ENCODE measurements at places on chromosomes 1 and 21. TPM values are rescaled to one million over a fixed set of nuclear protein-coding genes. Genes with fewer than 3 reads are reported as not detected.
A peak's percentile ranks its signal among the peaks of the same experiment; 100 is the strongest.

GRCh38 chr1:235266325-235266724, 61.7 kb downstream of the ARID4B start:
- DNase-seq = no peak

BRINP3 gene
- total RNA-seq = 1.7 TPM

- peak; percentile 83 for DNase-seq
Observed at GRCh38 chr1:205977402-205978014, 25.7 kb downstream of the RAB7B start.

DNA sequence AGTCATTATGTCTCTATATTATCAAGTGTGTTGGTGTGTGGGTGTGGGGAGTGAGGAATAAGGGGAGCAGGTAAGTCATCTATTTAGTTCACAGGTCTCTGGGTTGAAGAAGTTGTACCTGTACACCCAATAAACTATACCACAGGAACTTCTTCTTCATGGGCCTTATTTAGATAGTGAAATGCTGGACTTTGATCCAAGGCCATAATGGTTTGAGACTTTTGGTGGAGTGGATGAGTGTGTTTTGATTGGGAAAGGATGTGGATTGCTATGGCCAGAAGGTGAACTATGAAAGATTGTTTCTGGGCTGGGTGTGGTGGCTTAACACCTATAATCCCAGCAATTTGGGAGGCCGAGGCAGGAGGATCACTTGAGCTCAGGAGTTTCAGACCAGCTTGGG, 7.0 kb upstream of the ZMYM6 start:
- DNase-seq = no peak

- DNase-seq = peak; percentile 1
Observed at GRCh38 chr1:43302721-43303470, 2.1 kb downstream of the TIE1 start.

GRCh38 chr1:7584157-7584556, 186.9 kb upstream of the VAMP3 start:
- DNase-seq = peak; percentile 19

TMEM59 gene
- 294 TPM for total RNA-seq

- DNase-seq = no peak
Observed at GRCh38 chr21:45592208-45592619, 50.0 kb upstream of the SLC19A1 start.

CDC42SE1 gene
- 102 TPM for total RNA-seq

DNA sequence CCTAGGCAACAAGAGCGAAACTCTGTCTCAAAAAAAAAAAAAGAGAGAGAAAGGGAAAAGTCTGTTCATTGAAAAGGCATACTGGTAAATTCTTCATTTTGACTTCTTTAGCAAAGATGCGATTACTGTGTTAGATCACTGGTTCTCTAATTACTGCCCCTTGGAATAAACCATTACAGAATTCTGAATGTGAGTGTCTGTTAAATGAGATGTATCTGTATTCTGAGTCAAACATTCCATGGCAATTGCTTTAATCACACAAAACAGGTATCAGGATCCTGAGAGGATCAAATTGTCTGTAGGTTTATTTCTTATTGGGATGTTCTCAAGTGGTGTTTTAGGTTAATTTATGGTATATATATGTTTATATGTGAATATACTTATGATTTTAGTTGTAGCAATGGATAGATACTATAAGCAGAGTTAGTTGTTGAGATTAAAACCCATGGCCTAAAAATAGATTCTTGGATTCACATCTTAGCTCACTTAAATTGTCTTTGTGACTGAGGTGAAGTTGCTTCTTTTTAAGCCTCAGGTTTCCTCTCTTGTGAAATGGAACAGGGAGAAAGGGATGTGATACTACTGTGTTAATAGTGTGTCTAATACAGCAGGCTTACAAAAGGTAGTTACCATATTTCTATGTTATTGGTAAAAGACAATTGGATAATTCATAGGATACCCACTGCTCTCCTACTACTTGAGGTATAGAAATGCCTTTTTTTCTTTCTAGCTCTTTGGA, 16.2 kb downstream of the SRRM1 start:
- no peak for DNase-seq
